GM13977 (cell line): ENCODE measurements at places on chromosomes 2 and 18.
A peak's percentile ranks its signal among the peaks of the same experiment; 100 is the strongest.

- DNase-seq = no peak
Measured at GRCh38 chr2:75892490-75892889, 181.8 kb upstream of the GCFC2 start.

DNA sequence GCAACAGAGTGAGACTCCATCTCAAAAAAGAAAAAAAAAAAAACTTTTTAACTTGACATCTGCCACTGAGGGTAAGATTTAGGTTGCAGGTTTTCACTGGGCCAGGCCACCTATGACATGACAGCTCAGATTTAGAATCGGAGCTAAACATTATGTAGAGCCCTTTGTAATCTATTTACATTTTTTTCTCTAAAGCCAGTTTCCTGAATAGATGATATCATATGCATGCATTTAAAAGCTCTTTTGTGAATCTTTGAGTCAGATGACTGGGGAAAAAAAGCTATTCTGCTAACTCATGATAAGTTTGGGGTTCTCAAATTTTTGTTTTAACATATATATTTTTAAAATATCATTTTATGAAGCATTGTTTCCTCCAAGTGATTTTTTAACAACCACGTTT, 21.3 kb downstream of the PRKAG3 start:
- no peak for DNase-seq

- no peak for DNase-seq
Measured at GRCh38 chr18:2108591-2108990, 462.7 kb downstream of the METTL4 start.

DNA sequence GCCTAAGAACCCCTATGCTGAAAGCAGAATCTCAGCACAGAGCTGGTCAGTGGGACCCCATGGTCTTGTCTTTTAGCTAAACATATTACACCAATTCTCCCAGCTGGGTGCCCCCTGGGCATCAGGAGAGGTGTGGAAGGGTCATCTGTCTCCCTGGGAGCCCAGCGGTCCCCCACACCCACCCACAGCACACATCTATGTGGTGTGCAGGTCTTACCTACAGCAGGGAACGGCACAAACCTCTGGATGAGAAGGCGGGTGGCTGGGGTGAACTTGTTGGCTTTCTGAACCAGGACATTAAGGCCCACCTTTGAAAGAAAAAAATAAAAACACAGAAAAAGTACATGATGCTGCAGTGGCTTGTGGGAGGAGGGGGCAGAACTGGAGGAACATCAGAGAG, 70.7 kb downstream of the EMX1 start:
- DNase-seq = no peak

DNA sequence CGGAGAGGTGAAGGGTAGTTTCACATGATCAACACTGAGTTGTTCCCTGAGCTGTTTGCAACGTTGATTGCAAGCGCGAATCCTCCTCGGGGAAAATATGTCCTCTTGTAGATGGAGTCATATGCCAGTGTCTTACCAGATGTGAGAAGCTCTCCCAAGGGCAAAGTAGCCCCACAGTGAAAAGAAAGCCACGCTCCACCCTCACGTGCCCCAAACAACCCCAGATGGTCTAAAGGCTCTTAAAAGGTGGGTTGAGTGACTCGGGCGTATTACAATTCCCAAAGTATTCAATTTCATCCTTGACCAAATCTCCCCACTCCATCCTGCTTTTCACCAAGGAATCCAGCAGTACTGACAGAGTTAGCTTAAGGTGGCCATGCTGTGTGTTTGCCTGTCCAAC, 332.1 kb upstream of the SOX11 start:
- DNase-seq = no peak

GRCh38 chr2:238382381-238382781, 44.3 kb upstream of the ASB1 start:
- DNase-seq = no peak

- DNase-seq = no peak
Measured at GRCh38 chr18:58272779-58273435, 228.9 kb downstream of the NEDD4L start.

- no peak for DNase-seq
Measured at GRCh38 chr18:51053814-51054213, 23.8 kb downstream of the SMAD4 start.

GRCh38 chr2:232600053-232600773, 33.2 kb upstream of the EFHD1 start:
- no peak for DNase-seq

GRCh38 chr2:136005462-136006196, 20.2 kb upstream of the DARS1 start:
- no peak for DNase-seq

DNA sequence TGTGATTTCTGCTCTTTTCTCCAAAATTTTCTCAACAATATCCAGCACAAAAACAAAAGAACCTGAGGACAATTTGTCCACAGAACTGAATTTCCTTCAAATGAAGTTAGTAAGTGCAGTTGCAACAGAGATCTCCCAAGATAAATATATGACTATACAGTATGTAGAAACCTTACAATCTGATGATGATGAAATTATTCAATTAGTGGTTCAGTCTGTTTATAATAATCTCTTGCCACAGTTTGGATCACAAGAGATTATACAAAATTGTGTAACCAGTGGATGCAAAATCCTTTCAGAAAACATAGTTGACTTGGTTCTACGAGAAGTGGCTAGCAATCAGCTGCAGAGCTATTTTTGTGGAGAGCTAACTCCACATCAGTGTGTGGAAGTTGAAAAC, 68.7 kb downstream of the FSIP2 start:
- no peak for DNase-seq

GRCh38 chr2:178403671-178404306, 47.2 kb downstream of the PRKRA start:
- DNase-seq = peak; percentile 20

DNA sequence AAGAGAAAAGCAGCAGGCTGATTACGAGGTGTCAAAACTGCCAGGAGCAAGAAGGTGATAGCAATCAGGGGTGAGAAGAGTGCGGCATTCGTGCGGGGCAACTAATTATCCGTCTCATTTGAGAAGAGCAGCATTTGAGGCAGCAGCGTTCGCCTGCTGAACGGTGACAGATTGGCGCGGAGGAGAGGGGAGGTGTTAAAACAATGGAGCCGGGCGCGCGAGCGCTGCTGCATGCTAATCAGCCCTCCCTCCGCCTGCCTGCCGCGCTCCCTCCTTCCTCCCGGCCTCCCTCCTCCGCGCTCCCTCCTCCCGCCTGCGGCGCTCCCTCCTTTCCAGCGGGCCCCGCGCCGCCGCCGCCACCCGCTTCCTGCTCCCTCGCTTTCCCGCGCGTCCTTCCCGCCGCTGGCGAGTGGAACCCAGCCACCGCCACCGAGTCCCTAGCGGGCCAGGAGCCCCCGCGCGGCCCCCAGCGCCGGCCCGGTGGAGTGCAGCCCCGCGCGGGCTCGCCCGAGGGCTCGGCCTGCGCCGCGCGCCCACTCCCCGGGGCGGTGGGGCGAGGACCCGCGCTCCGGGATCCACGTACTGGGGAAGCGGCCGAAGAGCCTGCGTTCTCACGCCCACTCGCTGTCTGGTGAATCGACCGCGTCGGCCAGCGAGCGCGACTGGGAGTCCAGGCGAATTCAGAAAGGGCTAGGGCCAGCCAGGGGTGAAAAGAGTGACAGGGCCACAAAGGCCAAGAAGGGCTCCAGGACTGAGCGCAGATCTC, 69.5 kb upstream of the PSMD14 start:
- peak; percentile 69 for DNase-seq

GRCh38 chr2:235564884-235565530, 71.2 kb downstream of the AGAP1 start:
- DNase-seq = no peak

- no peak for DNase-seq
Measured at GRCh38 chr2:134289225-134289624, 35.4 kb downstream of the MGAT5 start.

DNA sequence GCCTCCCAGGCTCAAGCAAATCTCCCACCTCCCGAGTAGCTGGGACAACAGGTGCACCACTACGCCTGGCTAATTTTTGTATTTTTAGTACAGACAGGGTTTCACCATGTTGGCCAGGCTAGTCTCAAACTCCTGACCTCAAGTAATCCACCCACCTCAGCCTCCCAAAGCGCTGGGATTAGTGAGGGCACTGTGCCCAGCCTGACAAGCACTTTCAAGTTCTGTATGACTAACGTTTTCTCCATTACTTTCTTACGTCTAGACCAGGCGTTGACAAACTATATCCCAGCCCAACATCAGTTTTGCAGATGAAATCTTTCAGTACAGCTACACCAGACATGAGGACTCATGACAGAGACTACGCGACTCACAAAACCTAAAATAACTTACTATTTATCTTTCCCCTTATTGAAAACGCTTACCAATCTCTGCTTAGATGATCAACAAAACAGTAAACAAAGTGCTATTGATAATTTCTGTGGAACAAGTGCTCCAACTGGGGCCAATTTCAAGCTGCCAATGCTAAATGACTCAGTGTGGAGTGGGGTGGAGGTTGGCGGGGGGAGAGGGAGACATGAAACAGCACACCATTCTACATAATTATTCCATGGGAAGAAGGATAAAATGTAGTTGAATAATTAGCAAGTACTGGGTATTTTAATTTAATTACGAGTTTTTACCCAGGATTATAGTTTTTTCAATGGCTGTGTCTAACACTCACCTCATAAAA, 59.1 kb downstream of the SAP130 start:
- no peak for DNase-seq

DNA sequence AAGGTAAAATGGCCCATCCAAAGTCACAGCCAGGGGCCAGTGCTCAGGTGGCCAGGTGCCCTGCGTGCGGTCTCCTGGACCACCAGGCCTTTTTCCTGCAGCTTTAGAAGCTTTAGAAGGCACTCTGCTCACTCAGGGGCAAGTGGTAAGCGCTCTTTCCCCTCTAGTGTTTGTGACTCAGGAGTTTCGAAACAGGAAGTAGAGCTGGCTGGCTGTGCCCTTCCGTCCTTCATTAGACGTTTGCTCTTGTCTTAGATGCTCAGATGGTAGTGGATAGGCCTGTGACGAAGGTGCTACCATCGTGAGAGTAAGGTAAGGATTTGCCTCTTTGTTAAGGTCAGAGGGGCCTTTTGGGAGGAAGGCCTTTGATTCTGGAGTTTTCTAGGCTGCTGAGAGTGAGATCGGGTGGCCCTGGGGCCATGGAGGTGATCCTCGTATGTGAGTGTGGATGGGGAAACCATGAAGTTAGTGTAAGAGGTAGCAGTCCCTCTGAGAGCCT, at the start of gene CASP8:
TSS of gene CASP8 (plus strand) at position 235 of the 499 bp plus-strand sequence. CDS start 5,951 bp downstream, outside the sequence.
- peak; percentile 37 for DNase-seq

DNA sequence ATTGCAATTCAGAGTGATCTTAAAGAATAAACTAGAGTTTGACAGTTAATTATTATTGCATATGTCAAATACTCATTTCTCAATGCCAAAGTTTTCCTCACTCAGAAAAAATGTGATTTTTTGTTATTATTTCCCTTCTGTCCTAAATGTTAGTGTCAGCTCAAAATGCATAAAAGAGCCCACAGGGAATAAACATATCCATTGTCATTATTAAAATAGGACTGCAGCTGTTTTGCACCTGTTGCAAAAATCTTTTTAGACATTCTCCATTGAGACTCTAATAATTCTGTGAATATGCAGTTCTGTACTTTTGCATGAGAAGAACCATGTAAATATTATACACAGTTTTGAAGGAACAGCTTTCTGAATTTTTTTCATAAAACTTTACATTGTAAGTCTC, 540.0 kb upstream of the SLC39A10 start:
- no peak for DNase-seq

- DNase-seq = no peak
Measured at GRCh38 chr18:58534535-58535301, 94.2 kb downstream of the ALPK2 start.

DNA sequence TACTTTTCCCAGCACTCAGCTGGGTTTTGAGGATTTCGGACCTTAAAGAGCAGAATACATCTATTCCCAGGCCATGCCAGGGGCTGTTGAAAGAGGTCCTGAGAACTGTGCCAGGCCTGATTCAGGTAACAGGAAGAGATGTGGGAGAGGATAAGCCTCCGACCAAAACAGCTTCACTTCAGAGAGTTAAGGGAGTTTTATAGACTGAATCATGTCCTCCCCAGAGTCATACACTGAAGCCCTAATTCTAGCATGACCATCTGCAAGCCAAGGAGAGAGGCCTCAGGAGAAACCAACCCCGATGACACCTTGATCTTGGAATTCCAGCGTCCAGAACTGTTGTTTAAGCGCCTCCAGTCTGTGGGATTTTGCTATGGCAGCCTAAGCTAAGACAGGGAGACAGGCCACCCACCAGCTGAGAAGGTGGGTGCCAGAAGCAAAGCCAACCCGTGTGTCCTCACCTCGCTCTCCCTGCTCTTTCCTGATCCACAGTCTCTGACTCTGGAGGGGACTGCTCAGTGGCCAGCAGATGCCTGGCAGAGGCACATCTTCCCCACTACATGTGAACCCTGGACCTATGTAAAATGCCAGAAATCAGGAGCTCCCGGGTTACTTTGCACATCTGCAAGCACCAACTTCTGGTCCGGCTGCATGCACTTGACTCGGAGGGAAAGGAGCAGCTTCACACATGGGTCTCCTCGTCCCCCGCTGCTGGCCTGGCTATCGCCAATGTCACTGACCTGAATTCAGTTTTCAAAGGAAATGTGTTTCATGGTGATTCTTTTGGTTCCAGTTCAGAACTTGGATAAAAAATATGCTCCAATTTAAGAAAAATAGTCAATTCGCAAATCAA, 116.8 kb upstream of the EPC2 start:
- no peak for DNase-seq

GRCh38 chr18:36942264-36942663, 113.3 kb downstream of the KIAA1328 start:
- peak; percentile 59 for DNase-seq

- no peak for DNase-seq
Measured at GRCh38 chr2:68987021-68987503, 12.6 kb downstream of the GKN1 start.

- DNase-seq = no peak
Measured at GRCh38 chr2:60979231-60979630, 38.3 kb upstream of the PEX13 start.

DNA sequence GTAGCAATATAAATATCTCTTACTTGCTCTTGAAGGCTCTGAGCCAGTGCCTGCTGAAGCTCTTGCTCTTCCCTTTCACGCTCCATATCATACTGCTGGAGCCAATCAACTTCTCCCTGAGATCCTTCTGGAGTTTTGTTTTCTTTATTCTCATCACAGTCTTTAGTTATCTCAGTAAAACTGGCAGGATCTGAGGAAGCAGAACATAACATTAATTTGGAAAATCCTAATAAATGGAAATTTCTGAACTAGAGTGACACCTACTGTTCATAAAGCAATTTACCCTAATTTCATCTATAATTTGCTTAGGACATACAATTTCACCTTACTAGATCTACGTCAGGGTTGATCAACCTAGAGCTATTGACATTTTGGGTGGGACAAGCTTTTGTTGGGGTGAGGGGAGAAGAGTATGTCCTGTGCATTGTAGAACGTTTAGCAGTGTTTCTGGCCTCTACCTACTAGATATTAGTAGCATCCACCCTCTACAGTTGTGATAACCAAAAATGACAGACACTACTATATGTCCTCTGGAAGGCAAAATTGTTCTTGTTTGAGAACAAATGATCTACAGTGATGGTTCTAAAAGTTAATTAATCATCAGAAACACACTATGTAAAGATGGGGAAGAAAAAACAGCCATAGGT, 47.2 kb downstream of the VIL1 start:
- DNase-seq = no peak
